ENCODE measurements at places on chromosomes 12 and 14. TPM values are rescaled to one million over a fixed set of nuclear protein-coding genes. Genes with fewer than 3 reads are reported as not detected.

Gene SPX
- 0.71 TPM for total RNA-seq

Gene CLECL1
- not detected for total RNA-seq

Gene LGALS3
- total RNA-seq: 235 TPM

Gene OSGEP
- 65.6 TPM for total RNA-seq

Gene PLEKHD1
- not detected for total RNA-seq

DNA sequence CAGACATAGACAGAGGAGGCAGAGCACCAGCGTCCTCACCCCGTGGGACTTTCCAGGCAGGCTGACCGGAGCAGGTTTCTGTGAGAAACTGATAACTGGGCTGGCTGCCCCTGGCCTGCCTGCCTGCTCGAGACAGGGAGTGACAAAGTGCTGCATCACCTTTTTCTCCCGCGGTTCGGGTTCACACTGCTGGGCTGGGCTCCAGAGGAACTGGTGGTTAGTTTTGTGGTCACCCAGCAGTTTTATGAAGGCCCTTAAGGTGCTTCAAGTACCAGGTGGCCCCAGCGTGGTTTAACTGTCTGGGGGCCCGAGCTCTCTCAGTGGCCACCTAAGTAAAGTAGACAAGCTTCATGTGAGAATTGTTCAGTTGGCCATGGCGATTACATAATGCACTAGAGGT, 1073.6 kb downstream of the BCL11B start:
- DNase-seq: no peak

DNA sequence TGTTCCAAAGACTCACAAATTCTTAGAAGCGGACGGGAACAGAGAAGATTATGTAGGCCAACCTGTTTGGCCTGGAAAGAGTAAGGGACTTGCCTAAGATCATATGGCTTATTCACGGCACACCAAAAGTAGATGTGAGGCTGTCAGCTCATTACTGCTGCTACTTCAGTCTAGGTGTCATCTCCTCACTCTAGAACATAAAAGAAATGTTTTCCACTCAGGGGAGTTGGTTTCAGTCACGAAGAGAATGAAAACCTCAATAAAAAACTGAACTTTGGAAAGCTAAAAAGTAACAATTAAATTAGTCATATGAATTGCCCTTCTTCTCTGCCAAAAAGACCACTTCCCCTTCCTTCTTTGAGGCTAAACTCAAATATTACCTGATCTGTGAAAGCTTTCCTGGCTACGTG, 658 bp upstream of the CEP128 start:
- no peak for DNase-seq

DNA sequence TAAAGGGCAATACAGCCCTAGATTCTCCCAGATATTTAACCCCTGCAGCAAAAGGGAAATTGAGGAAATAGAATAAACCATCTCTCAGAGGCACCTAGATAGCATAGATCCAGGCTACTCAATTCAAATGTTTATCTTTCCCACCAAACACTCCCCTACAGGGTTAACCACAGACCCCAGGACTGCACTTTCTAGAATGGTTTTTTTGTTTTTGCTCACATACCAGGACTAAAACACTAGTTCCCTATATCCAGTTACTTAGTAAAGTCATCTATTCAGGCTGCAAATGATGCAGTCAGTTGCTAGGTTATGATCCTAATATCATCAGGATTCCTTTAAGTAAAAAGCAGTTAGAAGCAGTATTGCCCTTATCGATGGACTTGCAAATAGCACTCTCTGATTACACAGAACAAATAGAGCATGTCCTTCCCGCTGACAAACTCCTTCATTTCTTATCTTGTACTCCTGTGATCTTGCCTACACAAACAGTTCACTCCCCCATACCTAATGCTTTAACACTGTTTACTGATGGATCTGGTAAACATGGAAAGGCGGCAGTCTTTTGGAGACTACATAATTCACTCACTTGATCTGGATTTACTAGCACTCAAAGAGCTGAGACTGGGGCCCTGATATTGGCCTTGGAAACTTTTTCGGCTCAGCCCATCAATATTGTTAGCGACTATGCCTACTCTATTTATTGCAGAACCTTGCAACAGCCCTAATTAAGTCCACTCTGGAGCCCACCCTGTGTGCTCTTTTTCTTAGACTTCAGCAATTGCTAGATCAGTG, 257.2 kb upstream of the DIO2 start:
- no peak for DNase-seq

DNA sequence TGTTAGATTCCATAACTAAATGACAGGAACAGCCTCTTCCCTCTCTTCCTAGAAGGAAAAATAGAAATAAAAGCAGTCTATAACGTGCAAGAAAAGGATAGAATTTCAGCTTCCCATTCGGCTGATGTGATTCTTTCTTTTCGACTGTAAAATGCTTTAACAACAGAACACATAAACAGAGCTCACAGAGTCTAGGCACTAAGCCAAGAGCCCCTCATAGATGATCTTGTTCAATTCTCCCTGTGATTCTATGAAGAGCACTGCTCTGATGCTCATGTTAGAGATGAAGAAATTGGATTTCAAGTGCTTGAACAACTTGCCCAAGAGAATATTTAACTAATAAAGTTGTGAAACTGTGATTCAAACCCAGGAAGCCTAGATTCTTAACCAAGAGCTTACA, 232.7 kb downstream of the RPAP3 start:
- DNase-seq: no peak

GRCh38 chr12:105892362-105892910, 246.3 kb downstream of the NUAK1 start:
- DNase-seq: no peak

DNA sequence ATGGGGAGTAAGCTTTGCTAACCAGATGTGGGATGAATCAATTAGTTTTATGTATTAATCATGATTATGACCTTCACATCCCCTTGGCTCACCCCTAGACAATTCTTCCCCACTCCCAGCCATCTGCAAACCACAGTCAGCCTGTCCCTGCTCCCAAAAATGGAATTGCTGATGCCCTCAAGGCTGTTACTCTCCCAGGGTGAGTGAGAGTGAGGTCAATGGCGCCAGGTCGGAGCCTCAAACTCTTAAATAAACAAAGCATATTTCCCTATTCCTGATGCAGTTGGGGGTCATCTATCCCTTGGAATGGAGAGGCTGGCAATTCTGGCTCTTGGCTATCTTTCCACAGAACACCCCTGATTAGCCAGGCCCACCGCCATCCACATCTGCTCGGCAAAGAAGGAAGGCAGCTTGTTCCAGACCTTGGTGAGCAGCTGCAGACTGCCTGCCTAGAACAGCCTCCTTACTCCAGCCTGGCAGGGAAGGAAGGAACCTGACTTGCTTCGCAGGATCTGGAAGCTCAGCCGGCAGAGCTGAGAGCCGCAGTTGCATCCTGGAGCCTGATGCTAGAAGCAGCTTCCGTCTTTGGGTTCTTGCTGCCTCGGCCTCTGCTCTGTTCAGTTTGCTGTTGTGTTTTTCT, 57.0 kb downstream of the SMUG1 start:
- DNase-seq: no peak

DNA sequence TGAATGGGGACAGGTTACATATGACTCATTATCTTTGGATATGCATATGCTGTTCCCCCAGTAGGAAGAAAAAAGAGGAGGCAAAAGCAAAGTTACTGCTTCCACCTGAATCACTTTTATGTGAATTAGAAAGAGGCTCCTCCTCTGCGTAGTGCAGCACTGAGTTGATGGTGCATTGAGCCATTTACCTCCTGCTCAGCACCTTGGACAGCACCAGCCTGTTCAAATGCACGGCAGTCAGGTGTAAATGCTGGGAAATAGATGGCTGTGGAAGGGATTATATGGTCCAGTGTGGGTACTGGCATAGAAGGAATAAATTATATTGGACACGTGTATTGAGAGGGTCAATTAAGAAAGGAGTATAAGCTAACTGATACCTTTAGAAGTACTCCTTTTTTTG, 541.9 kb upstream of the SEL1L start:
- DNase-seq: no peak

GRCh38 chr14:24366413-24366720, 1.6 kb upstream of the NFATC4 start:
- no peak for DNase-seq

All from sigmoid colon (tissue), 7 donors.